Activated CD4-positive, alpha-beta T cell treated with anti-CD3 and anti-CD28 coated beads, Interleukin-2, amount 50 U/mL, for 16 hours (primary cell): ENCODE measurements at places on chromosomes 4 and X.

- DNase-seq, result no peak
Measured at GRCh38 chr4:68416591-68416990, 30.7 kb upstream of the TMPRSS11E start.

- no peak for DNase-seq
Measured at GRCh38 chr4:37795581-37796195, 30.8 kb upstream of the PGM2 start.

GRCh38 chrX:126695375-126695896 lies 124.1 kb upstream of the PRR32 start:
- DNase-seq, result no peak

DNA sequence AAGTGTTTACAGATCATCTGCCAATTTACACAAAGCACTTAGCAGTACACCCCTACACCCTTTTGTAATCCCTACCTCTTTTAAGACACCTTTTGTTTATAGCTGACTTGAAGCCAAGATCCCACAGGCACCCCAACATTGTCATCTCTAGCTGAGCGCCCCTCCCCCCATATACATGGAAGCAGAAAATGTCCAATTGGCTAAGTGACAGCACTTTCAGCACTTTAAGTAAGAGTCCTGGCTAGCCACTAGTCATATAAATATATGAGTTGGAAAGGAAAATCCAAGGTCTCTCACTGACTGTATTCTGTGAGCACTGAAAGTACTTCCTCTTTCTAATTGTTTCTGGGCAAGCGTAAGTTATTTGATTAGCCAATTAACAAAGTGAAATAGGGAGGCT lies 108.2 kb downstream of the NSUN7 start:
- no peak for DNase-seq

- DNase-seq, result no peak
Measured at GRCh38 chrX:127011629-127012028, 192.1 kb downstream of the PRR32 start.

- peak; percentile 65 for DNase-seq
Measured at GRCh38 chrX:154019633-154020528, at the start of gene IRAK1. Gene IRAK1 (minus strand): TSS chrX:154019902. CDS start chrX:154019812, 90 bp downstream.

DNA sequence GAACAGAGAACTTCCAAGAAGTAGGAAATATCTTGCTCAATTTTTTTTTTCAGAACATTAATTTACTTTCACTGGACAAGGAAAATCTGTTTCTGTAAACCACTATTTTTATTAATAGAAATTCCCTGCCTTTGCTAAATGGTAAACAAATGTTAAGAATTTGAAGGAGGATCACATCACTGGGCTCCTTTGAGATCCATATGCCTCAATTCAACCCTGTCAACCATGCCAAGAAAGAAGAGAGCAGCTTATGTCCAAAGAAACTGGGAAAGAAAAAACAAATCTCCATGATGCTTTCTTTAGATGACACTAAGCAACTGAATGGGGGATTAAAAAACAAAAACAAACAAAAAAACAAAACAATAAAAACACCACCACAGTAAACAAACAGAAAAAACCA lies 47.7 kb downstream of the LNX1 start:
- no peak for DNase-seq

GRCh38 chr4:158613046-158613445 lies 58.6 kb downstream of the C4orf46 start:
- DNase-seq, result no peak

GRCh38 chr4:78613522-78614321 lies 62.2 kb downstream of the ANXA3 start:
- DNase-seq, result no peak

GRCh38 chr4:79198951-79199587 lies 126.8 kb downstream of the NAA11 start:
- no peak for DNase-seq

GRCh38 chr4:3315566-3315965 lies 22.7 kb downstream of the RGS12 start:
- no peak for DNase-seq

DNA sequence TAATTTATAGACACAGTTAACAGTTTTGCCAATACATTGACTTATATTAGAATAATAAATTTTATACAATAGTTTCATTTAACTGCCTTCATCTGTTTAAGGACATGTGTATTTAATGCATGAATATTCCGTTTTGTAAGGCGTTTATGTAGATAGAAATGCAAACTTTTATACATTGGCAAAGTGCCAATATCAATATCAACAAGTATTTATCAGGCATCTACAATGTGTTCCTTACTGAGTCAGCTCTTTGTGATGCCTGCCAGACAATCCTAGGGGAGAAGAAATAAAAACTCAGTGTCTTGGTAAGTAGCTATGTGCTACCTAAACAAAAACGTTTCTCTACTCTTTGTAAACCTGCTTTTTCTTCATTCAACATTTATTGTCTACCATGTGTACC lies 1142.2 kb downstream of the C4orf33 start:
- DNase-seq, result no peak

DNA sequence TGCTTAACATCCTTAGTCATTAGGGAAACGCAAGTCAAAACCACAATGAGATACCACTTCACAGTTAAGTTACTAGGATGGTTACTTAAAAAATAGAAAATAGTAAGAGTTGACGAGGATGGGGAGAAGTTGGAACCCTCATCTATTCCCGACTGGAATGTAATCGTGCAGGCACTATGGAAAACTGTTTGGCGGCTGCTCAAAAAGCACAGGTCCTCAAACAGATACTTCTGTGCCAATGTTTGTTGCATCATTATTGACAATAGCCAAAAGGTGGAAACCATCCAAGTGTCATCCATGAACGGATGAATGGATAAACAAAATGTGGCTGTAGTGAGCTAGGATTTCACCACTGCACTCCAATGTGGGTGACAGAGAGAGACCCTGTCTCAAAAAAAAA lies 11.7 kb downstream of the CTAG1B start:
- no peak for DNase-seq

DNA sequence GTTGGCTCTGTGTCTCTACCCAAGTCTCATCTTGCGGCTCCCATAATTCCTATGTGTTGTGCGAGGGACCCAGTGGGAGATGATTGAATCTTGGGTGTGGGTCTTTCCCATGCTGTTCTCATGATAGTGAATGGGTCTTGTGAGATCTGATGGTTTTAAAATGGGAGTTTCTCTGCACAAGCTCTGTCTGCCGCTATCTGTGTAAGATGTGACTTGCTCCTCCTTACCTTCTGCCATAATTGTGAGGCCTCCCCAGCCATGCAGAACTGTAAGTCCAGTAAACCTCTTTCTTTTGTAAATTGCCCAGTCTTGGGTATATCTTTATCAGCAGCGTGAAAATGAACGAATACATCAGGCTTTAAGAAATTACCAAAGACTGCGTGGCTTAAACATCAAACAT lies 31.2 kb downstream of the STIM2 start:
- DNase-seq, result no peak

- no peak for DNase-seq
Measured at GRCh38 chrX:68109162-68109561, 324.1 kb downstream of the OPHN1 start.

DNA sequence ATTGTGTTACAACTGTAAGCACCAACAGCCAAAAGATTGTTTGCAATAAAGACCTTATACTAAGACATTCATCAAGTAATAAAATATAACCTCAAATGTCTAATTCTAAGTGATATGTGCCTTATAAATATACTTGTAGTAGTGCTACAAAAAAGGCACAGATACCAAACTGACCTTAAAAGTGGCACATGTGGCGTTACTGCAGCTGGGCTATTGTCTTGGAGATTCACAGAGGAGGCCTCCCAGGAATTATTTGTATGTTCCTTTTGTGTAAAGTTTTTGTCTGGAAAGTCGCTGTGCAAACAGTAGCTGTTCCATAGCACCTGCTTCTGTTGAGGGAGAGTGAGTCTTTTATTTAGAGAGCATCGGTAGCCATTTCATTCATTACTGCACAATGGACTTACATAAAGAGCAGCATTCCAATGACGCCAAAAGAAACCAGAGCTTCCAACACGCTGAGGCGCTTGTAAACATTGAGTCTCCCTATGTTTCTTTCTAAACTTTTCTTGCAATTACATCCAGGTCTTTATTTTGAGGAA lies 143.7 kb downstream of the RPA4 start:
- DNase-seq, result no peak

DNA sequence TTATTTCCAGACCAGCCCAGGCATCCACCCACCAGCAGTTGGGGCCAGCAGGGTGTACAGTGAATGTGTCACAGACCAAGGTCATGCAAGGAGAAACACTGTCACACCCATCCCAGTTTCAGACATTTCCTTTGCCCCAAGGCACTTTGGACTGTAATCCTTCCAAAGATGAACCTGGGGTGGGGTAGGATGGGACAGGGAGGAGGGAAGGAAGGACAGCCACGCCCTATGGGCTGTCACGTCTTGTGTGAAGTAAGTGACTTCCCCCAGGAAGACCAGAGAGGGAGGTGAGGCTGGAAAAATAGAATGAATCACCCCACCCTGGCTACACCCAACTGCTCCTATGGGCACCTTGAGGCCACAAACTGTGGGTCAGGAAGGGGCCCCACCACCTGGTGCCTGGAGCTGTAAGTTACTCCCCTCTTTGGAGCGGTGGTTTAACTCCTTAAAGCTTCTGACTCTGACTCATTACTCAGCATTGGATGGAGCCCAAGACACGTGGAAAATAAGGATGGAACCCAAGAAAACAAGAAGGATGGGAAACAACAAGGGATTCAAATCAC lies 349.9 kb upstream of the KLF3 start:
- DNase-seq, result no peak

- DNase-seq, result peak; percentile 12
Measured at GRCh38 chrX:53678667-53679066, 7.9 kb downstream of the HUWE1 start.

GRCh38 chr4:119656342-119656741 lies 27.7 kb upstream of the PDE5A start:
- no peak for DNase-seq

GRCh38 chr4:135240796-135241195 lies 1039.2 kb upstream of the PABPC4L start:
- DNase-seq, result no peak

- no peak for DNase-seq
Measured at GRCh38 chr4:111499291-111499690, 646.0 kb upstream of the FAM241A start.

DNA sequence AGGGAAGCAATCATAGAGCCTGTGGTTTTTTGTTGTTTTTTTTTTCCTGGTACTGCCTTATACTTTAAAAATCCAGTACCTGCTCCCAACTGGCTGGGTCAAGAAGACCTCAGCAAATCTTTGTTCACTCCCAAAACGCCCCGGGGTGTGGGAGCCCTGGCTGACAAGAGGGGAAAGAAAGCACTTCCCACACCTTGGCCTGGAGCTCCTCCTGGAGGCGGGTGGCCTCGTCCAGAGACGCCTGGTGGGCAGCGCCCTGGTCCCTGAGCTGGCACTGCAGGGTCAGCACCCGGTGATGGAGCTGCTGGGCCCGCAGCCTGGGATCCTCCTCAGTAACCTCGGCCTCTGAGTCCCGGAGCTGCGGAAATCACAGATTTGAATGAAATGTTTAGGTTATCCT lies 38.2 kb downstream of the C4orf50 start:
- DNase-seq, result no peak

DNA sequence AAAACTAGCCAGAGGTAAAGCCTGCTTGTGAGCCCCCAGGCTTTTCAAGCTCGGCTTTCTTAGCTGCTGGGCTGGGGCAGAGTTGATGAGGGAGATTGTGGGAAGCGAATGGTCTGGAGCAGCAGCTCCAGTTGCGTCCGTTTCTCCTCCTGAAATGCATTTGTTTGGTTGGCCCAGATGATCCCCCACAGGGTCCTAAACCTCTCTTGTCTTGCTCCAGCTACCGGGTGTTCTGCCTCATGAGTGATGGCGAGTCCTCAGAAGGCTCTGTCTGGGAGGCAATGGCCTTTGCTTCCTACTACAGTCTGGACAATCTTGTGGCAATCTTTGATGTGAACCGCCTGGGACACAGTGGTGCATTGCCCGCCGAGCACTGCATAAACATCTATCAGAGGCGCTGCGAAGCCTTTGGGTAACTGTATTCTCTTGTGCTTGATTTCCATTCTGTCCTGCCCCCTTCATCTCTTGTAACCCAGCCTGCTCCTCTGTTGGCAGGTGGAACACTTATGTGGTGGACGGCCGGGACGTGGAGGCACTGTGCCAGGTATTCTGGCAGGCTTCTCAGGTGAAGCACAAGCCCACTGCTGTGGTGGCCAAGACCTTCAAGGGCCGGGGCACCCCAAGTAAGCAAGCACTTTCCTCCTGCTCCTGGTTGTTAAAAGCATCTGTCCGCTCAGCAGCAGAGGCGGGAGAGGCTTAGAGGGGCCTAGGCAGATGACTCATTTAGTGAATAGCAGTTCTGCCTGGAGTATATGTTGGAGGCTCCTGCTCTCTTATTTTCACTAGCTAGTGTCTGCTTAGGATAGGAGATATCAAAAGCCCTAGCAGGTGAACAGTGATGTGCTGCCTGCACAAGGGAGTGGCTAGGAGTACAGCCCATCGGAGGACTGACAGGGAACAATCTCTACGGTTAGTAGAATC lies 15.3 kb downstream of the TKTL1 start:
- no peak for DNase-seq

GRCh38 chrX:99248180-99248579 lies 1161.9 kb downstream of the PCDH19 start:
- DNase-seq, result no peak

DNA sequence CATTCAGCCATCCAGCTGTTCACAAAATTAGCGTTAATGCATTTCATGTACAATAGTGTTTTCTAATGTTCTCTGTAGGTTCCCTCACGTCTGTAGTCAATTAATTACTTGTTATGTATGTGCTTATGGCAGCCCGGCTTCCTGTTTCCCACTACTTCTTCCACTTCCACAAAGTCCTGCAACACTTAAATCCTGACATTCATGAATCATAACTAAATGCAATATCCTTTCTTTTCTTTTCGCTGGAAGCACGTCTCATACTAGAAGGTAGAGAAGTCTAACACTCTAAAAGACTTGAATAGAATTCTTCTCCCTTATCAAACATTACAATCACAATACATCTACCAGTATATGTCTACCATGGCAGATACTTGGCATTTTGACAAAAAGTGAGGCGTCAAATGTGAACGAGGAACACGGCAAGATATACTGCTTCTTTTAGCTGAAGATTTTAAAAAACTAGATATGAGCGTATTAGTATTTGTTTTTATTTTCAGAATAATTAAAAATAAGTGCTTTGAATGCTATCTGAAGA lies 239.0 kb upstream of the DIAPH2 start:
- no peak for DNase-seq
